ENCODE measurements at places on chromosomes 11 and 22. TPM values are rescaled to one million over a fixed set of nuclear protein-coding genes. Genes with fewer than 3 reads are reported as not detected.
A peak's percentile ranks its signal among the peaks of the same experiment; 100 is the strongest.

The ARHGEF17 gene
- total RNA-seq, result 28.8 TPM

DNA sequence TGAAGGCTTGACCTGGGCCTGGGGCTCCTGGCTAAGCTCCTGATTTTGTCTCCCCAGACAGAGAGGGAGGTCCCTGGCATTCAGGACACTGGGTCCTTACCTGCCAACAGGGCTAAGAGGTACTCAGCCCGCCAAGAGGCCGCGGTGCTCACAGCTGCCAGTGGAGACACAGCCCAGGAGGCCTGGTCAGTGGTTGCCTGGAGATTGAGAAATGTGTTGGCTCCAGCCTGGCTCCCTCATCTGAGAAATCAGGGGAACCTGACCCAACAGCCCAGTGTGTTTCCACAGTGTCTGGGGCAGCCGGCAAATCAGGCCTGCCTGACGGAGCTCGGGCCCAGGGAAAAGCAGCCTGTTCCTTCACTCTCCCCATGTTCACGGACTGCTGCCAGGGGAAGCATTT lies 79.4 kb upstream of the NAV2 start:
- DNase-seq, result peak; percentile 89

The SIK2 gene
- total RNA-seq, result 56.6 TPM

DNA sequence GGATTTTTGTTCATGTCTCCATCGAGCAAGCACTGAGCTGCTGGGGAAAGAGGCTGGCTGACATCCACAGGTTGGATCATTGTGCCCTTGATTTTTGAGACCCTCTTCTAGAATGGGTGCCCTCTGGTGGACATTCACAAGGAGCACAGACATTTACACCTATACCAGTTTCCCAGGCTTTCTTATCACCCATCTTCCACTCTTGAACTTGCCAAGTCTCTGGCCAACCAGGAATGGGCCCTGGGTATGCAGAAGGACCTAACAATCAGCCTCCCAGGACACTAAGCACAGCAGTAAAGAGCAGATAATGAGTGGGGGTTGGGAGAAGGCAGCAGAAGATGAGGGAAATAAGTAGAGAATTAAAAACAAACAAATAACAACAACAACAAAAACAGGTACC lies 5.7 kb upstream of the INTS4 start:
- peak; percentile 26 for DNase-seq

- DNase-seq, result no peak
Observed at GRCh38 chr11:70876685-70877084, 375.7 kb downstream of the SHANK2 start.

GRCh38 chr11:97234016-97234415 lies 844.2 kb downstream of the JRKL start:
- no peak for DNase-seq

- no peak for DNase-seq
Observed at GRCh38 chr11:63916837-63917691, at the start of gene RCOR2. Gene RCOR2 (minus strand): TSS chr11:63917164. CDS start chr11:63916456, 708 bp downstream.

The RCE1 gene
- 21.5 TPM for total RNA-seq

DNA sequence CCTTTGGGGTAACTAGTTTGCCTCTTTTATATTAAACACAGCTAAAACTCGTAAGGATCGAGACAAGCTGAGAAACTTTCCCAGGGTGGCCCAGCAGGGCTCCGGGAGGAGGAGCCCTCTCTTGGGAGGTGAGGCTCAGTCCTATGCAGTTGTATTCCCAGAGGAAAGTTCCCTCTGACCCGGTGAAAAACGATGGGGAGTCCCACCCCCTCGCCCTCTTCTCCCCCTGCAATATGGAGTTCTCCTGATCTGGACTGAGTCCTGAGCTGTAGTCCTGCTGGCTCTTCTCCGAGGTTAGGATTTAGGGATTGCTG lies 1.3 kb downstream of the NTM start:
- no peak for DNase-seq

GRCh38 chr11:96139691-96140090 lies 203.3 kb downstream of the MAML2 start:
- no peak for DNase-seq

DNA sequence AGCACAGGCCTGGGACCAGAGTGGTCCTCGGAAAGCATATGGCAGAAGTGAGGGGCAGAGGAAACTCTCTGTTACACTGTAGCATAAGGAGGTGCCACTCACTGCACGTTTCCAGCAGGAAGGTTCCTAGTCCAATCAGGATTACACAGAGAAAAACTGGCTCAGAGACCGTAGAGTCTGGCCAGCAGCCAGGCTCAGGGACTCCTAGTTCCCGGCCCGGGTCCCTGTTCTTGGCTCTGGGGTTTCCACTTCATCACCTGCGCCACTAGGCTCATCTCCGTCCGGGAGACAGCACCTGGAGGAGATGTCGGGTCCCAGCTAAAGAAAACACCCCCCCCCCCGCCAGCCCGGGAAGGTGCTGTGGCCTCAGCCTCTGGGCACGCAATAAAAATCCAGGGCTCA lies 1.1 kb downstream of the TTLL12 start:
- peak; percentile 62 for DNase-seq

The PANX2 gene
- 2.0 TPM for total RNA-seq

The KRTAP5-11 gene
- not detected for total RNA-seq

The CDC42EP2 gene
- total RNA-seq, result 13.4 TPM

All from breast epithelium (tissue), 4 donors.